ENCODE measurements at places on chromosomes 4 and X.

GRCh38 chr4:38872620-38873019 lies 5.0 kb downstream of the FAM114A1 start:
- peak; percentile 63 for DNase-seq

DNA sequence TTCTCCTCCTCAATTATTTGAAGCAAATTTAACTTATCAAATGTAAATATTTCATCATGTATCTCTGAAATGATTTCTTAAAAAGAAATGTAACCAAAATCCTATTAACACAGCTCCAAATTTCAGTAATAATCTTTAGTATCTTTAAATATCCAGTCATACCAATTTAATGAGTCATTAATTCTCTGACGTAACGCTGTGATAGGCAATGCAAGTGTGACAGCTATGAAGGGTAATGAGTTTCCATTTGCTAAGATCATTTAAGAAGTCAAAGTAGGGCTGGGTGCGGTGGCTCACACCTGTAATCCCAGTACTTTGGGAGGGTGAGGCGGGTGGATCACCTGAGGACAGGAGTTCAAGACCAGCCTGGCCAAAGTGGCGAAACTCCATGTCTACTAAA lies 15.6 kb downstream of the RPS3A start:
- DNase-seq: peak; percentile 43

- DNase-seq: peak; percentile 56
Measured at GRCh38 chrX:15465896-15466651, 27.1 kb downstream of the PIR start.

GRCh38 chr4:53185869-53186585 lies 179.8 kb downstream of the SCFD2 start:
- peak; percentile 73 for DNase-seq

- no peak for DNase-seq
Measured at GRCh38 chr4:121778991-121779628, 14.1 kb upstream of the SMIM43 start.

DNA sequence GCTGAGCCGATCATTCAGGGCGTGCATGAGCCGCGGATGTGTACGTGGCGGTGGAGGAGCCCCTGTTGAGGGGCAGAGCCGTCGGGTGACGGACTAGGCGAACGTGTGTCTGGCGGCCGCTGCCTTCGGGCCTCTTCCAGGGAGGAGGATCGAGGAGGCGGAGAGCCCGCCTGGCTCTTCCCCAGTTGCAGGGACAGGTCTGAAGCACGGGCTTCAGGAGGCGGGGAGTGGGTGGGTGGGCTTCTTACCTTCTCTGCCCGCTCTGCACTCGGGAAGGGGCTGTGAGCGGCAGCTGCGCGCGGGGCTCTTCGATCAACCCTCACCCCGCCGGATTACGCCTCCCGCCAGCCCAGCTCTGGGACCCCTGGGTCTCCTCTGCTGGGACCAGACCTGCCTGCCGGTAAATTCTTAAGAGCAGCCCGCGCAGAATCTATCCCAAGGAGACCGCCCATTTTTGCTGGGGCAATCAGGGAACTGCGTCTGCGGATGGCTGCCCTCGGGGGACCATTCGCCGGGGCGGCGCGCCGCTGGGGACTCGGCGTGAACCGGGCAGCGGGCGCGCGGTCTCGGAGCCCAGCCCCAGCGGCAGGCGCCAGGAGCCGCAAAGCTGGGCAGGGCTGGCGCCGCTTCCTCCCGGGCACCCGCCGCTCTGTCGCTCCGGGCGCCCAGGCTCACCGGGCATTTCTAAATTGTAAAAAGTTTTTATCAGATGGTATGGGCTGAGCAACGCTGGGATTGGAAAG lies 4.9 kb downstream of the PLAC8 start:
- peak; percentile 34 for DNase-seq

GRCh38 chr4:168550064-168550766 lies 53.4 kb downstream of the PALLD start:
- peak; percentile 57 for DNase-seq

- no peak for DNase-seq
Measured at GRCh38 chr4:130147641-130148040, 1051.7 kb downstream of the C4orf33 start.

GRCh38 chrX:42680666-42681065 lies 97.3 kb downstream of the PPP1R2C start:
- peak; percentile 8 for DNase-seq

GRCh38 chr4:138669479-138670315 lies 345.9 kb upstream of the NOCT start:
- DNase-seq: peak; percentile 59

GRCh38 chr4:170773709-170774273 lies 684.0 kb upstream of the AADAT start:
- no peak for DNase-seq

DNA sequence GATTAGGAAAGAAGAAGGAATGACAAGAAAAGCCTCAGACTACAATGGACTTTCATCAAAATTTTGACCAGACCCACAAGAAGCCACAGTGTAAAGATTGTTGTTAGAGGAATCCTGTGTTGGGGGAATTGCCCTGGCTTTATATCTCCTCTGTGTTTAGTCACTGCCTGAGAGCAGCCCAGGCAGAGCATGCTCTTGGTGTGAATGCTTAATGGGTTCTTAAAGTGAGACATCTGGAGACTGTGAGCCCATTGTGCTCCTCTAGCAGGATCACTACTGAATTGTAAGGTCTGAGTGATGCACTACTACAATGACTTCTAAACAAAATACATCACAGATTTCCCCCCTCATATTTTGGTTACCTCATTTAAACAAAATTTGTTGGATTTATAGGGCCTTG lies 1860.5 kb upstream of the ADGRL3 start:
- no peak for DNase-seq

GRCh38 chrX:56833626-56834025 lies 104.6 kb downstream of the NBDY start:
- peak; percentile 1 for DNase-seq

GRCh38 chr4:123867910-123868587 lies 471.5 kb downstream of the SPRY1 start:
- no peak for DNase-seq

Measured in fibroblast of lung (primary cell).